Activated T-cell treated with anti-CD3 and anti-CD28 coated beads, Interleukin-2, amount 50 U/mL, for 1 hour (primary cell): ENCODE measurements at places on chromosomes 6 and 20.

- DNase-seq = no peak
Measured at GRCh38 chr6:72894091-72894490, 272.2 kb downstream of the KCNQ5 start.

- no peak for DNase-seq
Measured at GRCh38 chr6:131754088-131754487, 43.3 kb upstream of the CTAGE9 start.

DNA sequence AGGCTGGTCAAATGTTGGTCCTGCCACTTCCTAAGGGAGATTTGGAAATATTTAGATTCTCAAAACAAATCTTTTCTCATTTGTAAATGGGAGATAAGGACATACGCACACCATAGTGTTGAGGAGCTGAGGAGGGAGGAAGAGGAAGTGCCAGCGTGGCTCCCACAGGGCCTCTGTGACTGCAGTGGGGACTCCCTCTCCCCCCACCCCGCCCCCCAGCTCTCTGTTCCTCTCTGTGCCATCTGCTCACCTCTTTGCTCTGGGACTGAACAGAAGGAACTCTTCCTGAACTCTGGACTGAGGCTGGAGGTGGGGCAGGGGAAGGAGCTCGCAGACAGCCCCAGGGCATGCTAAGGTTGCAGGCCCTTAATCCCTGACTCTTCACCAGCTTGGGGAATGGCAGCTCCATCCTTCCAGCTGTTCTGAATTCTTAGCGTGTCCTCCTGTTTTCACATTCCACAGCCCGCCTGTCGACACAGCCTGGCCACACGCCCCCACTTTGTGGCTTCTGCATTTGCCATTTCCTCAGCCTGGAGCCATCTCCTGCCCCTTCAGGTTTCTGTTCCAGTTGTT, 11.4 kb downstream of the DDX27 start:
- no peak for DNase-seq

- no peak for DNase-seq
Measured at GRCh38 chr6:117233145-117233544, 32.2 kb upstream of the VGLL2 start.

DNA sequence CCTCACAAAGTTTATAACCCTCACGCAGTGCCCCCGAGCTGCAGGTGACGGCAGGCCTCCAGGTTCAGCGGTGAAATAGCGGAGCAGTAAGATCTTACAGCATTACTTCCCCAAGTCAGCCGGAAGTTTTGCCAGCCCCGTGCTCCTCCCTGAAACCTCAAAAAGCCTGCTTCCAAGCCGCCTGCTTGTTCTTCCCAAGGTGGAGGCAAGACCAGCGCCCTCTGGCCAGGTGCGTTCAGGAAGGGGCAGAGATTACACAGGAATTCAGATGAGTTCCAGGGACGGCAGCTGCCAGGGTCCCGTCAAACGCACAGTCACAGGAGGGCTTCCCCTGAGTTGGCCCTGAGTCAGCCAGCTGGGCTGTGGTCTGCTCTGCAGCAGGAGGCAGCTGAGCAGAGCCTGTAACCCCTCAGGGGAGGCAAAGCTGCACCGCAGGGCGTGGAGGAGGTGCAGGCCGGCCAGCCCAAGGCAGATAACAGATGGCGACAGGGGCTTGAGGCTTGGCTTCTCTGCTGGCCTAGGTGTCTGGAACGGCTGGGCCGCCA, 124.1 kb upstream of the RPS6KA2 start:
- no peak for DNase-seq

DNA sequence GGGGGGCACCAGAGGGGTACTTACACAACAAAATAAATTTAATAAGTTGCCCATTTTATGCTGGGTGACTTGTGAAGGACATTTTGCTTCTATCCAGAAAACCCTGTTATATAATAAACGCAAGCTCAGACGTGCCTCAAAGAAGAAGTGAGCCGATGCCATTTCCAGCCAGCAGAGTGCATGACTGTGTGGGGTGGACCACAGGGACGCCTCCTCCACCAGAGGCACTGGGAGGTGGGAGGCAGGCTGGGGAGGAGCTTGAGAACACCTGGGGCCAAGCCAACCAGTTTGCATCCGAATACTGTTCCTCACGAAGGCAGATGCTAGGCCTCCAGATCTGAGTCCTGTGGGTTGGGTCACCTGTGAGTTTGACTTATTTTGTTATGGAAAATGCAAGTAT, 363.8 kb downstream of the RNGTT start:
- no peak for DNase-seq

- DNase-seq = no peak
Measured at GRCh38 chr6:118356686-118357085, 191.4 kb upstream of the PLN start.

GRCh38 chr6:40185486-40185885, 251.2 kb upstream of the MOCS1 start:
- DNase-seq = no peak

DNA sequence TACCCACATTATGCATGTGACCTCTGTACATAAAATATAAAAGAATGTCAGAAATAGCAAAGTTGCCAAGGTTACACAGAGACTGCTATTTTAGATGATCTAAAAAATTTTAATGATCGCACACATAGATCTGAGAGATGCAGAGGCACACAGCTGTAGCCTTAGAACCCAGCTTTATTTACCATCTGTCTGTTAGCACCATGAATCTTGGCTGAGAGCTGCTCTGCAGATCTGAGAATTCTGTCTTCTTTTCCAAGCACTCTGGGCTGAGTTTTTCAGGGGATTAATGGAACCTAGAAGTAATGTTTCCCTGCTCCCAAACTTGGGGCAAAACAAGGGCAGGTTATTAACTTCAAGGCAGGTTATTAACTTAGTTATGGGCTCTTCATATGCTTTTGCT, 248.7 kb upstream of the JAG1 start:
- no peak for DNase-seq

- DNase-seq = no peak
Measured at GRCh38 chr6:88380618-88381288, 214.6 kb upstream of the CNR1 start.

DNA sequence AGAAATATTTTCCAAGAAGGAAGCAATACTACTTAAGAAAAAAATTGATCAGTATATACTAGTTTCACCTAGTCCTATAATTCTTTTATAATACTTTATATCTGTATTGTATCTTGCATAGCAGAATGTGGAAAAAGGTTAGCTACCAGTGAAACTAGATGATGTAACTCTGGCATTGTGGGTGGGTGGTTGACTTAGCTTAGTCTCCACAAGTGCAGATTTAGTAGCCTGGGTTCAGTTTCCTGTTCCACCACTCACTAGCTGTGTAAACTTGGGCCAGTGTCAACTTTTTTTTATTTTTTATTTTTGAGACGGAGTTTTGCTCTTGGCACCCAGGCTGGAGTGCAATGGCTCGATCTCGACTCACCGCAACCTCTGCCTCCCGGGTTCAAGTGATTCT, 2.0 kb downstream of the MUC21 start:
- DNase-seq = no peak

GRCh38 chr6:13318821-13319220, 9.5 kb downstream of the TBC1D7 start:
- no peak for DNase-seq

GRCh38 chr20:57919049-57919448, 209.2 kb upstream of the PMEPA1 start:
- DNase-seq = no peak

GRCh38 chr6:69775585-69775849, 21.3 kb downstream of the LMBRD1 start:
- no peak for DNase-seq

- DNase-seq = no peak
Measured at GRCh38 chr6:27838945-27839625, 73.1 kb downstream of the OR2B2 start.

DNA sequence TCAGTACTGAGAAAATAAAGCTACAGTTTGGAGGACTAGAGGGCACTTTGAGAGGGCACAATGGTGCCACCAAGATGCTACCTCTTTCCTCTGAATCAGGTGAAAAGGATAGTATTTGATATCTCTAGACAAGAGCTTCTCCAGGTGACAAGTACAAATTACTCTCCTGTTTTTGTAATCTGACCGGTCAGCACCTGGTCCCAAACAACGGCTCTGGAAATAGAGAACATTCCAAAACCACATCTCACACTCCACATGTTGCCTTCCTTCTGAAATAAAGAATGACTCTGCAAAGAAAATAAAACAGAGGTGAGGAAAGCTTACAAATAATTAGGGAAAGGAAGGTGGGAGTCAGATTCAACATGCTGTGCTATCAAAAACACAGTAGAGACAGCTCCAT, 51.3 kb upstream of the CITED2 start:
- no peak for DNase-seq

DNA sequence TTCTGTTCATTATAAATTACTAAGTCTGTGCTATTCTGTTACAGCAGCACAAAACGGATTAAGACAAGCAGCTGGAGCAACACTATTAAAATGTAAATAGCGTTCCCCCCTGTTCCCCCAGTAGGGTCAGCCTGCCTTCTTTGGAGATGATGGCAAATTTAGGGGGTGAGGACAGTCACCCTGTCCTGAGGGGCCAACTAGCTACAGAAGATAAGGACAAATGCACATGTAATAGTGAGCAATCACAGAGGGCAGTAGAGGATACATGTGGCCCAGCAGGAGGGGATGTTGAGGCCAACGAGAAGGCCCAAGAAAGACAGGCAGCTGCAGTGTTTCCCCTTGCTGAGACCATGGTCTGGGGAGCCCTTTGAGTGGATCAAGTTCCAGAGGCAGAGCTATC, 266.7 kb upstream of the CDYL start:
- no peak for DNase-seq

DNA sequence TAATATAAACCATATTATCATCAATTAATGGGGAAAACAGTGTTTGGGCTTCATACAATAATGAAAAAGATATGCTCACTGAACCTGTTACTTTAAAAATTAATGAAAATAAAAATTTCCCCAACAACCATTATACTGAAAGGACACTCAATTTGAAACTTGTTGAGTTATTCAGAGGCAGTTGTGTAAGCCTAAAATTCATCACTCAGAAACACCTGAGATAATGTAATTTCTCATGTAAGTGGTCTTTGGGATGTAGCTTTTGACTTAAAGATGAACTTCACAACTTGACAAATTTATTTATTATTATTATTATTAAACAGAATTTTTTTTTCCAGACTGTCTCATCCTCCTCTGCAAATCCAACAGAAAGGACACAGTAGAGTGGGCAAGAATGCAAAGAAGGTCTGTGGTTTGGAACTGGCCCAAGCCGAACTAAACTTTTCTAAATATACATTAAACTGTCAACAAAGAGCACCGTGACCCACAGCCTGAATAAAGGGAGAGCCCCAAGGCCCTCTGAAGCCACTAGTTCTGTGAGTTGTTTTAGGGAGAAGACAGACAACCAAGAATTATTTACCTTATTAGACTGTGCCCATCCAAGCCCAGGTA, 32.2 kb upstream of the HEY2 start:
- no peak for DNase-seq

DNA sequence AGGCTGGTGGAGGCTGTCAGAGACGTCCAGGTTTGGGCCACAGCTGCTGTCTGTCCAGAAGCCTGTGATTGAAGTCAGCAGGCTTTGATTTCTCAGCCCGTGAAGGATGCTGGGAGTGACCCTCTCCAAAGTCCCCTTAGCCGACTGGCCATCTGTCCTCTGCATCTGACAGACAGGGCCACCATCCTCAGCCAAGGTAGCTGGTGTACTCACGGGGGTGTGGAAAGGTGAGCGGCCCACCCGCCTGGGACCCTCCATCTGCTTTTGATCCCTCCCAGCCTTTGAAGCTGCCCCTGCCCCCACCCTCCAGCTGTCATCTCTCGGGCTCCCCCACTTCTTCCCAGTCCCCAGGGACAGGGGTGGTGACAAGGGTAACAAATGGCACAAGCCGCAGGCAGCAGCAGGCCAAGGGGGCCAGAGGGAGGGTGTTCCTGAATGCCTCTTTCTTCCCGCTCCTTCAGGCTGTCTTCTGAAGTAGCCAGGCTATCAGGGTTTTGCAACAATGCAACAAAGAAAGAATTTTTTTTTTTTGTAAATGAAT, 84.4 kb downstream of the EYA2 start:
- no peak for DNase-seq

- no peak for DNase-seq
Measured at GRCh38 chr6:33488339-33488738, 34.0 kb downstream of the ZBTB9 start.

GRCh38 chr6:136335736-136336363, 46.2 kb upstream of the BCLAF1 start:
- DNase-seq = no peak

- no peak for DNase-seq
Measured at GRCh38 chr6:85421972-85422371, 27.9 kb upstream of the NT5E start.

DNA sequence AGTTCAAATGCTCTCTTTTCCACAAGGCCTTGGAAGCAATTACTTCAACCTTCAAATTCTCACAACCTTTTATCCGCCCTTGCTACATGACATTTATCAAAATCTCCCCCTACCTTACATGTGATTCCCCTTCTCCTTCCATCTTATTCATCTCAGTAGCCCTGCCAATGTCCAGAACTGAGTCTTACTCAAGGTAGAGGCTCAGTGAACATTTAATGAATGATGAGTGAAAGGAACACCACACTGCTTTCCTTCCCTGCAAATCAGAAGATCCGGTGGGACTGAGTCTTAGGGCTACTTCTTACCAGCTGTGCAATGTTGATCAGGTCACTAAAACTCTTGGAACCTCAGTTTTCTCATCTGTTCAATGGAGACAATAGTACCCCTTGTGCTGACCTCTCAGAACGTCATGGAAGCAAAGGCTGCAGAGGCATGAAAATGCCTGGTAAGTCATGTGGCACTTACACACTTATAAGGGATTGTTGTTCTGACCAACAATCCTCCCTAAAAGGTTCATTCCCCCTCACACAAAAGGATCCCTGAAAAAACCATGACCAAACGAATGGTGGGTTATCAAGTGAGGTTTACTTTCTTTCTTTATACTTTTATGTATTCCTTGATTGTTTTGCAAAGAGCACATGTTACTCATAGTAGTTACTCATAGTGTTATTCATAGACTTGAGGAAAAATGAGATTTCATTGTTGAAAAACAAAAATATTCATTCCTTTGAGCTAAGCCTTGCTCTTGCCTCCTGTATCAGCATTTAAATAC, 6.5 kb downstream of the MDGA1 start:
- DNase-seq = no peak

DNA sequence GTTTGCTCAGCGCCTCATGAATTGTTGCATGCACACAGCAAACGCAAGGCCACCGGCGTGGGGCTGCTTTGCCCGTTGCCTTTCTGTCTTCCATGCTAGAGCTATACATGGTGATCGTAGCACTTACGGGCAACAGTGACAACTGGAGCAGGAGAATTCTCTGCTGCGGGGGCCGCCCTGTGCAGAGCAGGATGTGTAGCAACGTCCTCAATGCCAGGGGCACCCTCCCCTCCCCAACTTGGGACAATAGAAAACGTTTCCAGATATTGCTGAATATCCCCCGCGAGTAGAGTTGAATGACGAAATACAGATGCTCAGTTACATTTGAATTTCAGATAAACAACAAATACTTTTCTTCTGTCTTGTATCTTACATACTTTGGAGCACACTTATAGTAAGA, 198.7 kb downstream of the TFAP2C start:
- DNase-seq = no peak

- DNase-seq = no peak
Measured at GRCh38 chr6:136058852-136059251, 191.3 kb downstream of the MTFR2 start.

GRCh38 chr6:149852180-149852579, 12.0 kb downstream of the LRP11 start:
- DNase-seq = no peak

- DNase-seq = no peak
Measured at GRCh38 chr20:35252037-35252461, 25.6 kb downstream of the MMP24 start.
